ENCODE measurements at places on chromosomes 1 and 21. TPM values are rescaled to one million over a fixed set of nuclear protein-coding genes. Genes with fewer than 3 reads are reported as not detected.

The ID3 gene
- 376 TPM for total RNA-seq

DNA sequence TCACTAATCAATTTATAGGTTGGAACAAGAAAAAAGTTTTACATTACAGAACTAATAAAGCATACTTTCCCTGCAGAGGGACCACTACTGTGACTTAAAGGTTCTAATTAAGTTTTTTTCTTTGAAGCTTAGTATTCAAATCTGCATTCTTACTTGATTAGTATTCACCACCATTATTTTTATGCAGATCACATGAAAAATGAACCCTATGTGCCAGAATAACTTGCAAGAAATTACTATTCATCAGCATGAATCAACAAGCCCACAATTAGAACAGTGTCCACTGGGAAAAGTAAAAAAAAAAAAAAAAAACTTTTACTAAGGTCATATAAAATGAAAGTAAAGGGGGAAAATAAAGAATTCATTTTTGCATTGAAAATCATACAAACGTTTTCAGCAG is 90.8 kb downstream of the SMYD3 start:
- no peaks in the 10 kb centered on the region for H3K36me3 ChIP-seq
- H3K4me3 ChIP-seq, result peak overlapping the region; percentile 27
- peak; percentile 32 for DNase-seq
- H3K27me3 ChIP-seq, result no peaks in the 10 kb centered on the region

- H3K27me3 ChIP-seq, result no peaks in the 10 kb centered on the region
- H3K36me3 ChIP-seq, result peaks cover 16% of the 10 kb centered on the region
- peak; percentile 97 for DNase-seq
- peak overlapping the region; percentile 90 for H3K27ac ChIP-seq
- H3K4me3 ChIP-seq, result peak overlapping the region; percentile 35
Measured at GRCh38 chr21:42002421-42002958, 7.7 kb downstream of the ZBTB21 start.

DNA sequence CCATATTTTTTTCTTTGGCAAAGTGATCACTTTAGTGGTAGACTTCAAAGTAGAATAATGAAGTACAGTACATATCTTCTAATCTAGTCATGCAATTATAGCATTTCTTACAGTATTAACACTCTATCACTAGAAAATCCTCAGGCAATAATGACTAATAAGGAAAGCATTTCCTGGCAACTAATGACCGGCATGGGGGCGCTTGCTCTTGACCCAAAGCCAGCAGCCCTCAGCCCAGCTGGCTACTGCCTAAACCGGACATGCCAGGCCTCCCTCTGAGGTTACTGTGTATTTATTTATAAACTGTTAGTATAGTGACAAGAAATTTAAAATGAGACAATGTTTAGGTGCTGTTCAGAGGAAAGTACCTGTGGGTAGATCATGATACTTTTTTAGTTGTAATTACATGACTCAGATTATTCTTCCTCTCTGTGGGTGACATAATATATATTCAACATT is 633.8 kb downstream of the PTPRC start:
- H3K27ac ChIP-seq, result peak overlapping the region; percentile 61
- DNase-seq, result peak; percentile 86
- H3K4me1 ChIP-seq, result peaks cover 28% of the 10 kb centered on the region
- no peaks in the 10 kb centered on the region for H3K27me3 ChIP-seq
- H3K4me3 ChIP-seq, result peak overlapping the region; percentile 14

DNA sequence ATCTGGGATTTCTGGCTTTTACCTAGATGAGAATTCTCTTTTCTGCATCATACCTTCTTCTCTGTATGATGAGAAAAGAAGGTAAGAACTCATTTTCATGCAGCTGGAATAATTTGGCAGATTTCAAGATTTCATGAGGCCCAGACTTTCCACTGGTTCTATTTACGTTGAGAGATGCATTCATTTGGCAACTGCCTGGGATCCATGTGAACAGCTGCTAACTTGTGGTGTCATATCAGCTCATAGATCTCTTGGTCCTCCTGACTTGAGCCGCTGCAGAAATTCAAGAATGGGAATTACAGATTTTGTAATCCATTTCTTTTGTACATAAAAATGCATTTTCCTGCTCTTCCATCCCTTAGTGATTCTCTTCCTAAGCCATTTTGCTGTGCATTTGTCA is 17.1 kb upstream of the C1orf87 start:
- no peak overlapping the region for H3K27ac ChIP-seq
- H3K4me1 ChIP-seq, result no peaks in the 10 kb centered on the region
- no peak overlapping the region for H3K4me3 ChIP-seq
- no peaks in the 10 kb centered on the region for H3K27me3 ChIP-seq
- no peak for DNase-seq

The OR2M5 gene
- total RNA-seq, result not detected

The TMEM9 gene
- total RNA-seq, result 77.9 TPM

- H3K4me3 ChIP-seq, result no peak overlapping the region
- no peaks in the 10 kb centered on the region for H3K36me3 ChIP-seq
- no peak overlapping the region for H3K27ac ChIP-seq
Measured at GRCh38 chr1:161945306-161946060, 78.2 kb downstream of the OLFML2B start.

- peak overlapping the region; percentile 79 for H3K4me3 ChIP-seq
- H3K36me3 ChIP-seq, result peaks cover 8% of the 10 kb centered on the region
- no peaks in the 10 kb centered on the region for H3K27me3 ChIP-seq
- peaks cover 25% of the 10 kb centered on the region for H3K4me1 ChIP-seq
Measured at GRCh38 chr1:154960446-154961136, 991 bp downstream of the PYGO2 start.

DNA sequence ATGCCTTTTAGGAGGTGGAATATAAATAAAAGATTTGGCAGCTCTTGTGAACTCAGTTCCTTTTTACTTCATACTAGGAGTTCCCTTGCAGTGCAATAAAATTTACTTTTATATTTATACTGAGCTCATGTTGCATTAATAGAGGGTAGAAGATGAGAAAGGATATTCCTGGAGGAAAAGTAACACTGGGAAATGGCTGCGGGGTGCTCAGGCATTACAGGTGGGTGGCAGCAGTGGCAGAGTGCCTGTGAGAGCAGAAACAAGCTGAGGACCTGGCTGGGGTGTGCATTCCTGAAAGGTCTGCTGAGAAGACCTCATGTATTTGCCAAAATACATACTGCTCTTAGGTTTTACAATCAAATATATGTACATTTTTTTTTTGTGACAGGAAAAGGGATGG is 126.9 kb downstream of the COQ8A start:
- no peak overlapping the region for H3K27ac ChIP-seq
- peaks cover 35% of the 10 kb centered on the region for H3K36me3 ChIP-seq
- H3K4me3 ChIP-seq, result no peak overlapping the region
- no peak for DNase-seq
- 0 out of 2 replicates have a peak, but pooled peaks cover 5% of the 10 kb centered on the region for H3K4me1 ChIP-seq
- no peaks in the 10 kb centered on the region for H3K27me3 ChIP-seq

GRCh38 chr1:109246141-109246551 is 3.2 kb upstream of the CELSR2 start:
- no peaks in the 10 kb centered on the region for H3K36me3 ChIP-seq
- H3K27ac ChIP-seq, result no peak overlapping the region
- H3K4me1 ChIP-seq, result peaks cover 10% of the 10 kb centered on the region
- no peak for DNase-seq

The ANXA9 gene
- not detected for total RNA-seq

- H3K27me3 ChIP-seq, result no peaks in the 10 kb centered on the region
- DNase-seq, result no peak
- H3K36me3 ChIP-seq, result peaks cover 31% of the 10 kb centered on the region
Measured at GRCh38 chr1:55172272-55172671, 42.9 kb downstream of the USP24 start.

DNA sequence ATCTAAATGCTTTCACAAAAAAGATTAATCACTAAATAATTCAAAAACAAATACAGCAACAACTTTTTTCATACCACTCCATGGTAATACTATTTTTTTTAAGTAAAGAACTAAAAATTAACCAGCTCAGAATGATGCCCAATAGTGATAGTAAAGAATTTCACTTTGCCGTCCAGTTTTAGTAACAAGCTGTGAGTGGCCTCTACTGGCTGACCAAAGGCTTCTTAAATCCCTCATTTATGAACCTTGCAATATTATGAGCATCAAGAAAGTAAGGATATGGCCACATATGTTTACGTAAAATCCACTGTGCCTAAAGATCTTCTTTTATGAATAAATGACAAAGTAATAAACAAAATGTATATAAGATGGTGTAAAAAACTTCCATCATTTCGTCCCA is 108.6 kb downstream of the GPATCH2 start:
- no peak overlapping the region for H3K27ac ChIP-seq
- no peaks in the 10 kb centered on the region for H3K36me3 ChIP-seq
- DNase-seq, result no peak
- H3K4me1 ChIP-seq, result peaks cover 19% of the 10 kb centered on the region
- no peak overlapping the region for H3K4me3 ChIP-seq
- no peaks in the 10 kb centered on the region for H3K27me3 ChIP-seq

GRCh38 chr1:60990714-60991090 is 91.7 kb upstream of the NFIA start:
- no peaks in the 10 kb centered on the region for H3K36me3 ChIP-seq
- no peak for DNase-seq
- no peaks in the 10 kb centered on the region for H3K27me3 ChIP-seq
- peaks cover 21% of the 10 kb centered on the region for H3K4me1 ChIP-seq
- peak overlapping the region; percentile 46 for H3K4me3 ChIP-seq
- peak overlapping the region; percentile 60 for H3K27ac ChIP-seq

- no peaks in the 10 kb centered on the region for H3K36me3 ChIP-seq
- H3K4me1 ChIP-seq, result no peaks in the 10 kb centered on the region
- no peak for DNase-seq
- no peaks in the 10 kb centered on the region for H3K27me3 ChIP-seq
- H3K27ac ChIP-seq, result no peak overlapping the region
Measured at GRCh38 chr21:28858424-28858823, 134.3 kb downstream of the LTN1 start.

DNA sequence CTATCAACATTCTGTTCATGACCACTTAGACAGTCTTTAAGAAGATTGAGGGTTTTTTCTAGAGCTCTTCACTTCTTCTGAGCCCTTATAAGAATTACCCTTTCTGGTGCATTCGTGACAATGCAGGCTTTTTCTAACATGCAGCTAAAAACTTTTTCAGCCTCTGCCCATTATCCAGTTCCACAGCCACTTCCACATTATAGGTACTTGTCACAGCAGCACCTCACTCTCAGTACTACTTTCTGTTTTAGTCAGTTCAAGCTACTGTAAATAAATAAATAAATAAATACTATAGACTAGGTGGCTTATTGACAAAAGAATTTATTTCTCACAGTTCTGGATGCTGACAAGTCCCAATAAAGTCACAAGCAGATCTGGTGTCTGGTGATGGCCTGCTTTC is 284.4 kb upstream of the PKN2 start:
- no peak overlapping the region for H3K4me3 ChIP-seq
- no peaks in the 10 kb centered on the region for H3K4me1 ChIP-seq
- H3K27me3 ChIP-seq, result no peaks in the 10 kb centered on the region
- no peaks in the 10 kb centered on the region for H3K36me3 ChIP-seq

The AGT gene
- not detected for total RNA-seq

The SEMA4A gene
- 1.1 TPM for total RNA-seq

The SELL gene
- total RNA-seq, result not detected

The TFAP2E gene
- not detected for total RNA-seq

GRCh38 chr1:202770135-202770534 is 38.1 kb downstream of the KDM5B start:
- no peak overlapping the region for H3K27ac ChIP-seq
- DNase-seq, result no peak
- H3K27me3 ChIP-seq, result no peaks in the 10 kb centered on the region
- peaks cover 9% of the 10 kb centered on the region for H3K4me1 ChIP-seq
- H3K36me3 ChIP-seq, result peaks cover 73% of the 10 kb centered on the region

DNA sequence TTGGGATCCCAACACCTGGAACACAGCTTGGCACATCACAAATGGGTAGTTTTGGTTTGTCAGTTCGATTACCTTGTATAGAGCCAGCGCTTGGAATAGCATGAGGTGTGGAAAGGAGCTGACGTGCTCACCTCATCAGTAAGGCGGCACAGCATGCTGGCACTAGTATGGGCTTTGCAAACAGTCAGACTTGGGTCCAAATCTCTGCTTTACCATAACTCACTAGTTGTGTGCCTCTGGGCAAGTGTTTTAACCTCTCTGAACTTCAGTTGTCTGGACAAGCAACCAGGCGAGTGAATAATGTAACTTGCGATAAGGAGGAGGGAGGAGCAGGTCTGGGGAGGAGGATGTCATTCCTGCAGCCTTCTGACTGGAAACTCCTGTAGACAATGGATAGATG is 26.3 kb upstream of the NEK2 start:
- DNase-seq, result no peak
- peaks cover 5% of the 10 kb centered on the region for H3K4me1 ChIP-seq
- H3K36me3 ChIP-seq, result no peaks in the 10 kb centered on the region
- H3K4me3 ChIP-seq, result no peak overlapping the region
- H3K27ac ChIP-seq, result no peak overlapping the region

All from GM23248 (cell line).